ENCODE measurements at places on chromosomes 5 and 9.

DNA sequence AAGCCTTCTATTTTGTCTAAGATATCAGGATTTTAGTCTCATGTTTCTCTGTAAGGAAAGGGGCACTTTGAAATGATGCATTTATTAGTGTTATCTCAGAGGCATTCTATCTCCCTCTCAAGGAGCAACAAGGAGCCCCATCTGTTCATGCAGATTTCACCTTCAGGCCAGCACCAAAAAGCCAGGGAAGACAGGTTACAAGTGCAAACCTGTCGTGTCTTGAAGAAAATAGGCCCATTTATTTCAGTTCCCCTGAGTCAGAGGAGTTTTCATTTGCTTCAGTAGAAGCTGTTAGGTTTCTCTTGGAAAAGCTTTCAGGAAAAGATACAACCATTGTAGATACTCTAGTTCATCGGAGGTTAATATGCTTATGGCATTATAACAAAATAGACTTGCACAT lies 97.2 kb downstream of the SPOCK1 start:
- DNase-seq = no peak

DNA sequence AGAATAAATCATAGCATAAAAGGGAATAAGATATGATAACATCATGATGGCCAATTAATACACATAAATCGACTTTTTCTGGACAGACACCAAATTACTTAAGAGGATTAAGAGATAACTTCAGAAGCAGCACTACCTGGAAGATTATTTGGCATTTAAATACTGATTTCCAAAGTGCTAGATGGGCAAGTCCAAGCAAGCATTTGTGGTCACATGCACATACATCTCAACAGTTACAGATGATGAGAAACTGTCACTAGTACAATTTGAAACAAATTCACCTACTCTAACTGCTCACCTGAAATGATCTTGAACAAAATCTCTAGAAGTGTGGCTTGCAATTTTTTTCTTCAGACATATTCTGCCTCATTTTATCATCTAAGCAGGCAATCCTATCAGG lies 26.8 kb upstream of the RASGEF1C start:
- no peak for DNase-seq

- no peak for DNase-seq
Measured at GRCh38 chr5:123450114-123450513, 26.9 kb upstream of the CEP120 start.

GRCh38 chr5:73709536-73710129 lies 83.6 kb downstream of the ARHGEF28 start:
- DNase-seq = no peak

GRCh38 chr9:16196206-16196605 lies 643.4 kb downstream of the CCDC171 start:
- DNase-seq = no peak

DNA sequence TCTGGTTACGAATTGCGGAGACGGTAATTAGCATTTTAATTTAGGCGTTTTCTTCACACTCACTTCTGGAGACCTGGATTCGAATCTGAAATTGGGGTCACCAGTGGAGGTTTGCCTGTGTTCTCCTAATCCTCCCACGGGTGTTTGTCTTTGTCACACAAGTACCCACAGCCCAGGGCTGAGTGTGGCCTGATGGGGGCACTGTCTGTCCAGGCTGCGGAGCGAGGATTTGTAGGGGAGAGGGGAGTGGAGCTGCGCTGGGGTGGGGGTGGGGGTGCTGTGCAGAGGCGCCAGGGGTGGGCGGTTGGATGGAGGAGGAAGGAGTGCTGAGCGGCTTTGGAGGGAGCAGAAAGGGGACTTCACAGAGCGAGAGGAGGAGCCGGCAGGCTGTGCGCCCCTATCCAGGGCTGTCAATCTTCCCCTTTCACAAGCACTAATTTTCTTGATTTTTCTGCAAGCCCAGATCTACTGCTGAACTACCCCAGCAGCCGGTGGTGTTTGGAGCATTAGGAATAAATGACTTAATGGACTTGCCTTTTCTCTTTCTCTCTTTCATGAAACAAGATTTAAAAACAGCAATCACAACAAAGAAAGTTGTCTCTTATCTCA lies 53.1 kb downstream of the TSPAN17 start:
- DNase-seq = peak; percentile 29

GRCh38 chr9:12961276-12961809 lies 186.5 kb downstream of the LURAP1L start:
- no peak for DNase-seq

DNA sequence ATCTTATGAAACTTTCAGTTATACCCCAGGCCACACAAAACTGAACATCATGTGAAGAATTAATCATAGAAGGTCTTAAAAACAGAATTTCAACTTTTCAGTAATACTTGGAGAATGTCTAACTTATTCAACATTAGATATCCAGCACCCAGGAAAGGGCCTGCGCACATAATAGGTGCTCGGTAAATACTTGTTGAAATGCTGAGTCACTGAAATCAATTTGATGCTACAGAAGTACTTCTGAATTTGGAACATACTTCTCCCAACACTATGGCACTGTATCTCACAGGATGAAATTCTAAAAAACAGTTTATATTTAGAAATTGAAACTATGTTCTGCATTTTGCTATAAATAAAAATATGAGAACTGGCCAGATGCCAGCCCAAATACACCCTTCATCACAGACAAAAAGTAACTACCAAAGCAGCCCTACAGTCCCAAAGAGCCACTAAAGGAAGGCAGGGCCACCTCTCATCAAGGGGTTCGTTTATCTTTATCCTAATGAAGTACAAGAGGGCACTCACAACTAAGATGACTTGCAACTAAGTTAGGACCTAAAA lies 26.5 kb downstream of the MRPS27 start:
- DNase-seq = no peak

DNA sequence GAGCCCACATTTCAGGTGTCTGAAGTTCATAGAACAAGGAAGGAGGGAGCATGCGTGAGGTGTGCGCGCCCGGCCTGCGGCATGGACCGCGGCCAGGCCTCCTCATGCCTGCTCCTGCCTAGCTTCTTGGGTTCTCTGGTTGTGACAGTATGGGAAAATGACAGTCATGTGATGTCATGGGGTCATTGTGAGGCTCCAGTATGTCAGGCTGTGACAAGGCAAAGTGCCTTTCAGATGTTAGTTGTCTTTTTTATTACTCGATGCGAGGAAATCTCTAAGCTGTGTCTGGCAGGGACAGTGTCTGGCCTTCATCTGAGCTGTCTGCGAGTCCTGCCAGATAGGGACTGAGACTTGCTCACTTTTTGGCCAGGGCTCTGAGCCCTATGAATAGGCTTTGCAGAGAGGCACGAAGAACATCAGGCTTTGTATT lies 13.3 kb downstream of the UCK1 start:
- peak; percentile 79 for DNase-seq

- DNase-seq = no peak
Measured at GRCh38 chr9:102700936-102701335, 294.2 kb upstream of the CYLC2 start.

DNA sequence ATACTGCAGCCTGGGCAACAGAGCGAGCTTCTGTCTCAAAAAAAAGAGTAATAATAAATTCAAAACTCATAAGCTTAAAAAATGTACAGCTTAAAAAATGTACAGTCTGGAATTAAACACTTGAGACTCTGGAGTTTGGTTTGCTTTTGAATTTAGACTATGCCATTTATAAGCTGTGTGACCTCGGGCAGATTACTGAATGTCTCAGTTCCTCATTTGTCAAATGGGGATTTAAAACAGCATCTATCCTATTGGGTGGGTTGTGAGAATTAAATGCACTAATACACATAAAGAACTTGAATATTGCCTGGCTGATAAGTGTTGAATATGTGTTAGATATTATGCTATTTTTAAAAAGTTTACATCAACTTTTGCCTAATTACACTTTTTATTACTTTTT lies 98.4 kb downstream of the SCAMP1 start:
- no peak for DNase-seq

GRCh38 chr5:14453481-14453880 lies 128.1 kb upstream of the OTULINL start:
- DNase-seq = no peak

DNA sequence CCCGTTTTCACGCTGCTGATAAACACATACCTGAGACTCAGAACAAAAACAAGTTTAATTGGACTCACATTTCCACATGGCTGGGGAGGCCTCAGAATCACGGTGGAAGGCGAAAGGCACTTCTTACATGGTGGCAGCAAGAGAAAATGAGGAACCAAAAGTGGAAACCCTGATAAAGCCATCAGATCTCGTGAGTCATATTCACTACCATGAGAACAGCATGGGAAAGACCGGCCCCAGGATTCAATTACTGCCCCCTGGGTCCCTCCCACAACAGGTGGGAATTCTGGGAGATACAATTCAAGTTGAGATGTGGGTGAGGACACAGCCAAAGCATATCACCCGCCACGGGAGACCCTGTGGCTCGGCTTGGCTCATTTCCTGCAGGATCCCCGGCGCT lies 20.2 kb downstream of the EXD3 start:
- DNase-seq = no peak

- DNase-seq = no peak
Measured at GRCh38 chr5:142827934-142828576, 57.9 kb downstream of the ARHGAP26 start.

DNA sequence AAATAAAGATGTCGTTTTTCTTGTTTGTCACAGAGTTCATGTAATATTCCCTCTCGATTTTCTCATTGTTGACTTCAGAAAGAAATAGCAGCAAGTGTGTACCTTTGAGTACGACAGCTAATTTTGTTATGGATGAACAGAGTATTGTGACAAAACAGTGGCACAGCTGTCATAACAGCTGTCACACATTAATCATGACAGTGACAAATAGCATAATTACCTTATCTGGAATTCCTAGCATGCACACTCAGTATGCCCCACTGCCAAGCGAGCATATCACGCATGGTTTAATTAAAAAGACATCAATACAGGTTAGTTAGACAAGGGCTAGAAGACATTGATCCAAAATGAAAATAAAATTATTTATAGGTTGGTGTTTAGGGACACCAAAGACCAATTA lies 375.1 kb downstream of the SPATA31D1 start:
- DNase-seq = no peak

DNA sequence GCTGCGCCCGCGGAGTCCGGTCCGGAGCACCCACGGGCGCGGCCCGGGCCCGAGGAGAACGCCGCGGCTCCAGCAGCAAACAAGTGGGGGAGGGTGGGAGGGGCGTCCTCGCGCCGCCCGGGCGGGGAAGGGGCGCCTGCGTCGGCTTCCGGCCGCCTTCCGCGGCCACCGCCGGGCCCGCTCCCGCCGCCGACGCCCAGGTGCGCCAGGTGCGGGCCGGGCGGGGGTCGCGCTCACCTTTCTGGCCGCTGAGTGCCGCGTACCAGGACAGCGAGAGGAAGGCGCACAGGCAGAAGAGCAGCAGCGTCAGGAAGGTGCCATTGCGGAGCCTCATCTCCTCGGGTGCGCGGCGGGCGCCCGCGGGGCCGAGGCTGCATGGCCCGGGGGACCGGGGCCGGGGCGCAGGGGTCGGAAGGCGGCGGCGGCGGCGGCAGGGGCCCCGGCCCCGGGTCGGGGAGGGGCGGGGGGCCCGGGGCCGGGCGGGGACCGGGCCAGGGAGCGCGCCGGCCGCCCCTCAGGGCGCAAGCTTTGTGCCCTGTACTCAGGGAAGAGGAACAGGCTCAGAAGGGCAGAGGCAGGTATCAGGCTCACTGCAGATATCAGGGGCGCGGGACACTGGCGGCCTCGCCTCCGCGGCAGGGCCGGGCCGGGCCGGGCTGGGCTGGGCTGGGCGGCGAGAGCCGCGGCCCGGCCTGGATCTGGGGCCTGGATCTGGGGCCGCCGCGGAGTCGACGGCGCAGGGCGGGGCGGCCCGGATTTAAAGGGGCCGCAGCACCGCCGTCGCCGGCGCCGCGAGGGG lies at the start of gene MGAT4B:
TSS of gene MGAT4B (minus strand) at position 617 of the 799 bp plus-strand sequence. CDS start at position 334, 283 bp downstream.
- DNase-seq = peak; percentile 75

DNA sequence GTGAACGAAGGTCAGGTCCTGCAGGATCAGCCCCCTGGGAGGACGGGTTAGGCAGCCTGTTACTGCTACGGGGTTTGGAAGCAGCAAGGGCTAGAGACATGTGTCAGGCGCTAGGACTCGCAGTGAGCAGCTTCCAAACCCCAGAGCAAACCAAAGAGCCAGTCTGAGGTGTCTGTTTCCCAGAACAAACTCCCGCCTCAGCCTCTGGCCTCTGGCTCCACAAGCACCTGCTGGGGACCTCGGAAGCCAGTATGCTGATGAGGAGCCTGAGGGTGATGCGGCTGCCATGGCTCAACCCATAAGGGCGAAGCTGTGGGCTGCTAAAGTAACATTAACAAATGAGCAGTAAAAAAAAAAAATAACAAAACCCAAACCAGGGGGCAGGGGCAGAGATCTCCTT lies 35.0 kb downstream of the PRRT1B start:
- no peak for DNase-seq

- no peak for DNase-seq
Measured at GRCh38 chr5:124337996-124338395, 408.4 kb downstream of the ZNF608 start.

DNA sequence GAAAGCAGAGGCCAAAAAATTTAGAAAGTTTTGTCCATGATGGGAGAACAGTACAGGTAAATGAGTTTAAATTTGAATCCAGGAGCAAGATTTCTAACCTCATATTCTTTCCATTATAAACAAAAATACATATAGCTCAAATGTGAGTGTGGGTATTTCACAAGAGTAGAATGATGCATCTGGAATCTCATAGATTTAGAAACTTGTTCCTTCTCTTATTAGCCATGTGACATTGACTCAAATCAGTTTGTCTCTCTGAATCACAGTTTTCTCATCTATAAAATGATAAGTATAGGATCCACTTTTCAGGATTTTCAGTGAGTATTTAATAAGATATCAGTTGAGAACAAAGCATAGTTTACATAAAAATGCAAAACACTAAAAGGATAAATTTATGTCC lies 436.3 kb upstream of the PAPPA start:
- no peak for DNase-seq

- no peak for DNase-seq
Measured at GRCh38 chr9:96858018-96858573, 3.8 kb upstream of the ZNF782 start.

GRCh38 chr9:20513126-20513913 lies 109.0 kb downstream of the MLLT3 start:
- no peak for DNase-seq

DNA sequence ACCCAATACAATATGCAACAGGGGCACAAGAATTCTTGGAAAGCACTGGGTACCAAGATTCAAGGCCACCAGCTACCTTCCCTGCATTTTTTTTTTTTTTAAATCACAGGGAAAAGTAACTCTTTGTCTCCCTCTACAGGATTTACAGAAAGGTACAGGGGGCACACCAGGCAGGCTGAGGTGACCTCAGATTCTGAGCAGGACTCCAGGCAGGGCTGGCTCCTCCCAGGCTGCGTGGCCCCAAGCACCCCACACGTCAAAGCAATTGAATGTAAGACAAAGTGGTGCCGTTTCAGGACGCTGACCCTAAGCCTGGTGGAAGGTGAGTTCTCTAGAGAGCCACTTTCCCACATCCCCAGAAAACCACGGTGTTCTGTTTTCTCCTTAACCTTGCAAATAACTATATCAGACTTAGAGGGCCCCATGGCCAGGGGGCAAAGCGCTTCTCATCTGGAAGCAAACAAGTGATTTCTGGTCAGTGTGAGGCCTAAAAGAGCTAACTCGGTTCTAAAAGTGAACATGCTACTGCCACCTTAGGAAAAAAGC lies 222.6 kb downstream of the ROR2 start:
- no peak for DNase-seq

GRCh38 chr9:4690144-4690543 lies 10.8 kb downstream of the CDC37L1 start:
- no peak for DNase-seq

Measured in putamen (tissue), 1 donor.